ENCODE measurements at places on chromosomes 5 and 9. TPM values are rescaled to one million over a fixed set of nuclear protein-coding genes. Genes with fewer than 3 reads are reported as not detected.

DNA sequence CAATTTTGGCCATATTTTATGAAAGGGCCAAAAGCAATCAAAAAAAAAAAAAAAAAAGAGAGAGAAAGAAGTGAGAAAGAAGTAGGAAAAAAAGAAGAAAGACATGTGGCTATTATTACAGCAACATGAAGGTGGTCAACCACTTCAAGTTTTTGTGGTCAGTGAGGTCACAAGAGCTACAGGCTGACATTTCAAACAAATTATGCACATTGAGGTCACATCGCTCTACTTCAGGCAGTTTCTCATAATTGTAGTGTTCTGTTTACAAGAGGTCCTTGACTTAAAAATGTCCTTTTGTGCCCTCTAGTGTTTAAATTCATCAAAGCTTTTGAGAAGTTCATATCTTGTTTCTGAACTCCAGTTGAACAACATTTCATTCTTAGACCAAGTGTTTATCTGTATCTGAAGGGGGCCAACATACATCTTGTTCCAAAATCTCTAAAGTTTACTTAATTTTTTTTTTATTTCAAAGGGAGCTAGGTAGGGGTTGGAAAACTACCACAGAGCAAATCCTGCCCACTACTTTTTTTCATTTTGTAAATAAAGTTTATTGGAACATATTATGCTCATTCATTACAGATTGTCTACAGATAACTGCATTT, 513.1 kb downstream of the PDE4D start:
- DNase-seq = no peak

DNA sequence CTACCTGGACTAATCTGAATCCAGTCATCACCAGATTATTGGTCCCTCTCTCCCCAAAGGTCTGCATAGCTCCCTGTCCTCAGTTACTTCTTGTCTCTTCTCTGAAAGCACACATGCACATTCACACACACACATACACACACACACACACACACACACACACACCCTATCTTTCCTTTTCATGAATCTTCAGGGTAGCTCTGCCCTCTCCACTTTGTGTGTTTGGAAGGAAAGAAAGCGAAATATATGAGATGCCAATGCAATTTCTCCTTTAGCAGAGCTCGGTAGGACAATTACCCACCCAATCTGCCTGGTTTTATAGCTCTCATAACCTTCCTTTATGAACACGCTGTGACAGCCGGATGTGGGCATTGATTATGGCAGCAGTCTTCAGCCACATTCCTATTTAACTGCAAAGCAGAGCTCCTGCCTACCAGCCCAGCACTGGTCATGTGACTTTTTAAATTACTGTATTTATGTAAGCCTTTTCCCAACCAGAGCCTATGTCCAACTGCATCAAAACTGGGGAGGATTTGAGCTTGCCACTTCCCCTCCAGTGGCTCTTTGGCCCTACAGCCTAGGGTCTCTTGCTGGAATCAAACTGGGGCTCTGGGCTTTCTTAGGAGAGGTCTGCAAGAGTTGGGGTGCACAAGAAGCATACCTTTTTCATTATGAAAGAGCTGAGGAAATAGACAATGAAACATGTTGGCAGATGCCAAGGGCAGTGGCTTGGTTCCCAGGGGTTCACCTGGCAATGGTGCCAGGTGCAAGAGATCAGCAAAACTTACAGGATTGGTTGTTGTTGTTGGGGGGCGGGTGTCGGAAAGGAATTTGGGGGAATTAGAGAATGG, 20.8 kb upstream of the MATR3 start:
- DNase-seq = peak; percentile 81

DNA sequence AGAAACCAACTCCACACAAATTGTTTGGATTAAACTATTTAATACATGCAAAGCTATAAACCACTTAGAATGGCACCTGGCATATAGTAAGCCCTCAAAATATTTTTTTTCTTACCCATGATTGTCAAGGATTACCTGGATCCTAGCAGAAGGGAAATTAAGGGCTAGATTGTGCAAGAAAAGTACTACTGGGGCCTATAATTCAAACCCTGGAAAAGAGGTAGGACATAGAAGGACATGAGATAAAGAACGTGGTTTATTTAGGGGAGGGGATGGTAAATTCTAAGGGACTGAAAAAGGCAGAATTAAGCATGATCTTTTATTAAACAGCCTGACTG, 14.9 kb upstream of the ARL15 start:
- DNase-seq = no peak

DNA sequence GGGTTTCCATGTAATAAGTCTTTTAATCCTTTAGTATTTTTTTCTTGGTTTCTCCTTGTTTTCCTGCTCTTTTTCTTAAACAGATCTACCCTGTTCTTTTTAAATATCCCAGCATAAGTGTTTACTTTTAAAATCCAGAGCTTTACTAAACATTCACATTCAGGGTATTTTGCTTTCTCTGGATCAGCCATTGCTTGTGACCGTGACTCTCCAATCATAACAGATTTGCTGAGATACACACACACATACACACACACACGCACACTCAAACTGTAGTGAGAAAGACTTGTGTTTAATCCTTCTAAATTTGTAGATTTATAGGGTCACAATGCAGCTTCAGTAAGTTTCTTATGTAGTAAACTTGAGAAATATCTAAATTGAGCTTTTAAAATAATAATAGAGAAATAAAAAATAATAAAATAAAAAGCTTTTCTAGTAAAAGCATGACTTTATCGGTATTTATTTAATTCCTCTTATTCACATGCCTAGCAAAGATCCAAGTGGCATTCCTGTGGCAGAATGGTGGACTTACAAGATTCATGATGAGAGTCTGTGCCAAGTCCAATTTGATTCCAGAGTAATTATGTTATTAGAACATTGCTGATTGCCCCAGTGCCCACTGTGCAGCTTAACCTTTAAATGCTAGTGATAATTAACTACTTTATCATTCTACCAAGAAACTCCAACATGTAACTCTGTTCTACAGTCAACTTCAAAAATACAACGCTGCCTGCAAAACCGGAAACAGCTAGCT, 129.0 kb downstream of the TLE4 start:
- DNase-seq = no peak

DNA sequence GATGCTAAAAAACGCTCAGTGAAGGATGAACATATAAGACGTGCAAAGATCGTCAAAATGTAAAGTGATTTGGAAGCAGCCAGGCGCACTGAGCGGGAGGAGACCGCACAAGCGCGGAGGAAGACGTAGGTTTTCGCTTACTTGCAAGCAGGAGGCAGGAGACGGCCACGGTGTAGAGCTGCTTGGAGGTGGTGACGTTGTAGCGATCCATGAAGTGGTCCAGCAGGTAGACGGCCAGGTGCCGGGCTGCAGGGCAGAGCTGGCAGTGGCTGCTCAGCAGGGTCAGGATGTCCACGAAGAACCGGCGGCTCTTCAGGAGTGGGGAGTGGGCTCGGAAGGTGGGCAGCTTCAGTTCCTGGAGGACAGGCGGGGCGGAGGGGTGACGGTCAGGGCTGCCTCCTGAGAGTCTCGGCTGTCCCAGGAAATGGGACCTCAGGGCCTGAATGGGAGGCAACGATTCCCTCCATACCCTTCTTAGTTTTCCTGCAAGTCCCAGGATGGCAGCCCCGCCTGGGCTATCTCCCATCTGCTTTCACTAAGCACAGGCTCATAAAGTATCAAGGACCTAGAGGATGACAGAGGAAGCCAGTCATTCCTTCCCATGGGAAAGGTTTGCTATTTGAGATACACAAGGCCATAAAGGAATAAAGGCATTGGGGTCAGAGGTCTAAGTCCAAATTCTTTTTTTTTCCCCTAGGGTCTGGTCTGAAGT, 31.8 kb downstream of the CCNJL start:
- peak; percentile 71 for DNase-seq

DNA sequence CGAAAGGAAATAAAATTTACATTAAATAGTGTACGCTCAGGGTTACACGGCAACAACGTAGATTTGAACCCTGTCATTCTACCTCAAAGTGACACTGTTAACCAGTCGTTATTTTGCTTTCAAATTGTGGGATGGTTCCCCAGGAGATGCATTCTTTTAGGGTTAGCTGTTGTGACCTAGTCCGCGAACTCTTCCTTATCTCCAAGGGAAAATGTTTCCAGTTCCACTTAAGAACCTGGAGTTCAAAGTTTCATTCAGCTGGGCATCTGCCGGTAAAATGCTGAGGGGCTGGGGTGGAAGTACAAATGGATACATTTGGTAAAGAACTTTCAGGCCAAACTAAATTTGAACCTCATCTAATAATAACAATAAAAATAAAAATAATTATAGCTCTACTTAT, 264.6 kb downstream of the NR3C1 start:
- DNase-seq = no peak

DNA sequence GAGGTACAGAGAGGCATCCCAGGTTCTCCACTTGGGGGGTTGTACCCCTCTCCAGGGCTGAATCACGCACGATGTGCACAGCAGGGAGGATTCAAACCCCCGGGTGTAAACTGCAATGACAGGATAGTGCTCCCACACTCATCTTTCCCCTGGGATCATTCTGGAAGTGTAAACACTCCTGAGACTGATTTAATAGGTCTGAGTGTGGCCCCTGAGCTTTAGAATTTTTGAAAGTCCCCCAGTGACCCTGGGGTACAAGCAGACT, 16.5 kb downstream of the BICD2 start:
- DNase-seq = no peak

- DNase-seq = no peak
Measured at GRCh38 chr9:87711857-87712800, 13.8 kb upstream of the CTSL start.

DNA sequence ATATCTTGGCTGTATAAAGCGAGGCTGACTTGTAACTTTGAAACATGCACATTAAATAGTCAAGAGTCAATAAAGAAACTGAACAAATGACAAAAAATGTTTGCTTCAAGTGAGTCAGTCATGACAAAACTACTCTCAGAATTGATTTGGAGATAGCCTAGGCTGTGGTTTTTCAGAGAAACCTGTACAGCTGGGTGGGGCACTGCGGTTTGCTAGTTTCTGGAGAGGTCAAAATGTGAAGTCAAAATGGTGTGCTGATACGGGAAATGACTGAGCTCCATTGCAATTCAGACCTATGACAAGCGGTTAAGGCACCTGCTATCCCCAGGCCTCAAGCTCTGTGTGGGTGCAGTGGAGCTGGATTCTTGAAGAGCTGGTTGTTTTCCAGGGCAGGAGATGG, 10.3 kb upstream of the CD180 start:
- DNase-seq = peak; percentile 62

DNA sequence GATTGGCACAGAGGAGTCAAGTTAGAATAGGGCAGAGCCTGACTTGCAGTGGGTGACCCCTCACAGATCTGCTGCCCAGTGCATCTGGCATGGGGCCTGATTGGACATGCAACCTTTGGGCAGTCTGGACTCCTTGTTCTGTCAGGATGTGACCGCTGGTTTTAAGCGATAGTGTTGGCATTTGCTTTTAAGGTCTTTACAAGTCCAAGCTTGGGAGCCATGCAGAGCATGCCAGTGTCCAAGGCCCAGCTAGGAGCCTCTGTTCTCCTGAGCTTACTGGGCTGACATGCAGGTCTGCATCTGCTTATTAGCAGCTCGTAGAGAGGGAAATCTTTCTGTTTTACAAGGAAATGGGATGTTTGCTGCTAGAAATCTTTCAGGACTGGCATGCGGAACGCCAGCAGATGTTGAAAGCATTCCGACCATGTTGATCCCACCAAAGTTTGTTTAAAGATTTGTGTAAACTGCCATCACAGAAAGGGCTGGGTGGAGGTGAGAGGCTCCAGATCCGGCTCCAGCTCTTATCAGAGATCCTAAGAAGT, 27.5 kb downstream of the GADD45G start:
- no peak for DNase-seq

- no peak for DNase-seq
Measured at GRCh38 chr9:71897577-71897976, 13.4 kb downstream of the ABHD17B start.

The ZDHHC11B gene
- 15.9 TPM for total RNA-seq

The SLC45A2 gene
- total RNA-seq = 0.73 TPM

The FYB1 gene
- total RNA-seq = 7.3 TPM

The TNFSF8 gene
- total RNA-seq = 0.24 TPM

The MYOT gene
- 3.2 TPM for total RNA-seq
